ENCODE measurements at places on chromosomes 16 and 17.

GRCh38 chr17:34610039-34610438, 30.7 kb downstream of the TMEM132E start:
- no peaks in the 10 kb centered on the region for H3K4me1 ChIP-seq
- H3K36me3 ChIP-seq = no peaks in the 10 kb centered on the region
- H3K27me3 ChIP-seq = no peaks in the 10 kb centered on the region
- H3K27ac ChIP-seq = no peak overlapping the region
- no peak for DNase-seq
- H3K4me3 ChIP-seq = no peak overlapping the region

DNA sequence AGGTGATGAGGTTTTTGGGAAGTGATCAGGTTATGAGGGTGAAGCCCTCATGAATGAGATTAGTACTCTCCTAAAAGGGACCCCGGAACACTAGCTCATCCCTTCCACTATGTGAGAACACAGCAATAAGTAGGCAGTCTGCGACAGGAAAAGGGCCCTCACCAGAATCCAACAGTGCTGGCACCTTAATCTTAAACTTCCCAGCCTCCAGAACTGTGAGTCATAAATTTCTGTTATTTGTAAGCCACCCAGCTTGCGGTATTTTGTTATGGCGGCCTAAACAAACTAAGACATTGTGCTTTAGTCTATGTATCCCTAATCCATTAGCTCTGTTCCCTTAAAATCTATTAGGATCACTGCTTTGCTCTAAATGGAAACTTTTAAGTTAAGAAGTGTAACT, 8.5 kb downstream of the SLFN12 start:
- no peak for DNase-seq
- no peaks in the 10 kb centered on the region for H3K4me1 ChIP-seq
- H3K27me3 ChIP-seq = no peaks in the 10 kb centered on the region

DNA sequence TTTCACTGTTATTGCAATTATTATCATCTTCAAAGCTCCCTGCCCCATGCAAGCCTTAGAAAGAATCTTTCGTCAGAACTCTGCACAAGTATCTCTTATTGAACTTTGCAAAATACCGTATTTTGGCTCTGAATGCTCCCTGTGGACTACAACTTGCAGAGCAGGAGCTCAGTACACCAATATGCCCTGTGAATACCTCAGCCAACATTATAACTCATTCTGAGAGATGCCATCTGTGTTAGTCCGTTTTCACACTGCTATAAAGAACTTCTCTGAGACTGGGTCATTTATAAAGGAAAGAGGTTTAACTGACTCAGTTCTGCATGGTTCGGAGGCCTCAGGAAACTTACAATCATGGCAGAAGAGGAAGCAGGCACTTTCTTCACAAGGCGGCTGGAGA, 87.2 kb upstream of the XYLT1 start:
- H3K4me1 ChIP-seq = no peaks in the 10 kb centered on the region
- no peak overlapping the region for H3K27ac ChIP-seq
- no peak for DNase-seq
- no peak overlapping the region for H3K4me3 ChIP-seq
- H3K36me3 ChIP-seq = no peaks in the 10 kb centered on the region

- no peaks in the 10 kb centered on the region for H3K27me3 ChIP-seq
- H3K36me3 ChIP-seq = no peaks in the 10 kb centered on the region
- no peak for DNase-seq
- peaks cover 20% of the 10 kb centered on the region for H3K4me1 ChIP-seq
- H3K27ac ChIP-seq = no peak overlapping the region
These were observed 64.0 kb downstream of the NT5M start for GRCh38 chr17:17366941-17367875.

DNA sequence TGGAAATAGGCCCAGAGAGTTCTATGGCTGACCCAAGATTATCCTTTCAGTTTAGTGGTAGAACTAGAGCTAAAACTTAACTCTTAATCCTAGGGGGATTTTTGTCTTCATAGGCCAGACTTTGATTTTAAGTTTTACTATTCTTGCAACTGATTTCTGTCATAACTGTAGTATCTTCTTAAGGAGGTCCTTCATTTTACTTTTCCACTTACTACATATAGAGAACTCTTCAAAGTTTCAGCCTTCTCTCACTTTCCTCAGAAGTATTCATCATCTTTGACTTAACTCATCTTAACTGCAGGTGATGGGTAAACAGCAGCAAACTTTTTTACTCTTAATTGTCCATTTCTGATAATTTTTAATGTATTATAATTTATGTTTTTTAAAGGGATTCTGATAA, 23.4 kb downstream of the RBBP6 start:
- no peak for DNase-seq
- H3K27ac ChIP-seq = no peak overlapping the region
- H3K36me3 ChIP-seq = peaks cover 99% of the 10 kb centered on the region
- H3K27me3 ChIP-seq = no peaks in the 10 kb centered on the region

DNA sequence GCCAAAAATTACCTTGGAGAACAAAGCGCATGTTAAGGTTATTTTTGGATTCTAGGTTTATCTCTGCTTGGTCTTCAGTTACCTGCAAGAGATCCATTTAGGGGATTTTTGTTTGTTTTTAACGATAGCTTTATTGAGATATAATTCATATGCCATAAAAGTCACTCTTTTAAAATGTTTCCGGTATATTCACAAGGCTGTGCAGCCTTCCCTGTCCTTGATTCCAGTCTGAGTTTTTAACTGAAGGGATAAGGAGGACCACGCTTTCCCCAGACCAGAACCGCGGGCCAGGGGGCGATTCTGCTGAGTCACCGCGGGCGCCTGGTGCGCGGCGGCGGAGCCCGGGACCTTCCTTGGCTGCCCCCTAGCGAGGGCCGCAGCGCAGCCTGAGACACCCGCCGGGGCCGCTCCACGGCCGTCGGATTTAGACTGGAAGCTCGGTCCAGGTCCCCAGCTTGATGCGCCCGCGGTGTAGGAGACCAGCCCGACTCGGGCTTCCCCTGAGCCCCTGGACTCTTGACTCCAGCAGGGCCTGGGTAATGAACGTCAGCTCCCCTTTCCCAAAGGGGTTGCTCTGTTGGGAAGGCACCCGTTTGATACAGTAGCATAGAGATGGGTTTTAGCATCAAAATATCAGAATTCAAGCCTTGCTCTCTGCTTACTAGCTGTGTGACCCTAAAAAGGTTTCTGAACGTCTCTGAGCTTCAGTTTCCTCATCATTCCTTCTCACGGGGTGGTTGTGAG, 50.0 kb upstream of the STH start:
- H3K4me1 ChIP-seq = peaks cover 13% of the 10 kb centered on the region
- peak; percentile 95 for DNase-seq
- peak overlapping the region; percentile 32 for H3K4me3 ChIP-seq
- no peaks in the 10 kb centered on the region for H3K36me3 ChIP-seq
- peaks cover 5% of the 10 kb centered on the region for H3K27me3 ChIP-seq
- H3K27ac ChIP-seq = no peak overlapping the region
